RCC 7860 (cell line): ENCODE measurements at places on chromosomes 5 and 9.

GRCh38 chr9:118652258-118652657 lies 717.0 kb downstream of the BRINP1 start:
- DNase-seq = no peak

DNA sequence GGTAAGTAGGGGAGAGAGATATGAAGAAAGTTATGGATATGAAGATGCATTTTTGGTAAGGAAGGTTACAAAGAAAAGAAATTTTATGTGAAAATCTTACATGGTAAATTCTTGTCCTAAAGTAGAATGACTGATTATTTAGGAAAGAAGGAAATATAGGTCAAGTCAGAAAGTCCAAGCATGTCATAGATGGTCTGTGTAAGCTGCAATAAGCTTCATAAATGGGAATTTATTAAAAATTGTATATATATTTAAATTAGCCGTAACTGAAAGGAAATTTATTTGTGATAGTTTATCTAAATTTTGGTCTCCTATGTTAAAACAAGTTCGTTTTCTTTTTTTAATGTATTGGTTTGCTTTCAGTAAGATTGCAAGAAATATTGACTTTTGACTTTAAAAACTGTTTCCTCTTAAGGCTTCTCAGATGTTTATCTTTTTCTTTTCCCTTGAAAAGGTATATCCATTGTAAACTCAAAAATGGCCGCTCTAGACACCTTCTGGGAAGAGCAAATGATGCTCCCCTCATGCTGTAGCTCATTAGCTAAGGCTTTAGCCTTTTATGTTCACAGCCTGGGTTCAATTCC lies 46.8 kb upstream of the HAPLN1 start:
- no peak for DNase-seq

GRCh38 chr9:114166614-114167572 lies 11.6 kb downstream of the COL27A1 start:
- DNase-seq = no peak

- no peak for DNase-seq
These were observed 41.0 kb upstream of the MTAP start for GRCh38 chr9:21761309-21761901.

DNA sequence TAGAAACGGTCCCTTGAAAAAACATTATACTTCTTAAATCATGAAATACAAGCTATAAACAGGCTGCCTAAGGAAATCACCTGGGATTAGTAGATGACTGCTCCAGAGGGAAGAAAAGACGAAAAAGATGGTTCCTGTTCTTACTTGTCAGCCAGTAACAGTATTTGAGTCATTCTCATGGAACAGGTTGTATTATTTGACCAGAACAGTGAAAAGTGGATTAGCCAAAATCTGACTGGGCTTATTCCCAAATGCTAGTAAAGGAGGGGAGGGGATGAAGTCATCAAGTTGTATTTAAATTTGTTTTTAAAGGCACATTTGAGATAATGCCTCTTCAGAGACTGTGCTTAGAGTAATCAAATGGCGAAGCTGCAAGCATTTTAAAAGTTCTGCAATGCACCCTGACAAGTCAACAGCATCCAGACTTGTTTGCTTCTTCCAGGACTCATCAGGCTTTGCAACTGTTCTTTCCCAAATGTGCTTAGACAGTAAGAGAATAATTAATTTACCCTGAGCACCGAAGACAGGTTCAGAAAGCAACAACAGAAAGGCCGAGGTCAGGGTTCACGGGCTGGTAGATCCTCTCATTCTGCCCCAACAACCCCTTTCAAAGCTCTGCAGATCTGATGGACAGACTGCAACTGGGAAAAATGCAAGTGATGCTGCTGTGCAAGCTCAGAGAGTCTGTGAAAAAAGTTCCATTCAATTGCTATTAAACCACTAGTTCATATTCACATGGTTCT lies 800.6 kb downstream of the KCTD16 start:
- no peak for DNase-seq

DNA sequence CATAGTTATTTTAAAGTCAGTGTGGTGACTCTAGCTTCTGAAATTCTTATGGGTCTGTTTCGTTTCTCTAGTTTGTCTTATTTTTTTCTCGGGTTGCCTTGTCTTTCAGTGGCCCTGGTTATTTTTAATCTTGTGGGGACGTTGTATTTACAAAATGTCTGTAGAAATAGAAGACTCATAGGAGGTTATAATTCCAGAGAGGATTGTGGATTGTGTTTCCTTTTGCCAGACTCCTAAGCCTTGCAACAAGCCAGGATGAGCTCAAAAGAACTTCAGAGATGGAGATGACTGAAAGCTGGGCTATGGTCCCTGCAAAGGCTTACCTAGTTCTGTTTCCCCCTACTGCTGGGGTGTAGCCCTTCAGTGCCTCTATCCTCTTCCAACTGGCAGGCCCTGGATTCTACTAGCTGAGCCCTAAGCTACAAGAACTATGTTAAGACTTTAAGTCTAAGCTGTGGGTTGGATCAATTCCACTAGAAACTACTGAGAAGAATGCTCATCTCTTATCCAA lies 32.2 kb upstream of the LECT2 start:
- DNase-seq = no peak

- DNase-seq = no peak
These were observed 25.4 kb downstream of the RAD23B start for GRCh38 chr9:107308461-107308860.

DNA sequence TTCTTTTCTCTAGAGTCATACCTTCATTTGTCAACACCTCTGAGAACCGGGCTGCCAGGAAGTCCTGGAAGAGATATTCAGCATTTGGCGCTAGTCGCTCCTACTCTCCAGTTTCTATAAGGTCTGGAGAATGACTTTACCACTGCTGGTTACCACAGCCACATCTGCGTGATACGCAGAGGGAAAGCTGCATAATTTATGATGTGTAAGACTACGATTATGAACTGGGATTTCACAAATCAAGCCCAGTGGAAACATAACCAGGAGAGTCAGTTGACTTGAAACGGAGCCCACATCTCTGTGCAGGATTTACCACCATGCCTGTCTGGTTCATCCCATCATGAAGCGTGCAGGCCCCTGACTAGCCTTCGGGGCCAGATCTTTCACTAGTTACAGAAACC lies 72.6 kb downstream of the FGF1 start:
- DNase-seq = no peak

DNA sequence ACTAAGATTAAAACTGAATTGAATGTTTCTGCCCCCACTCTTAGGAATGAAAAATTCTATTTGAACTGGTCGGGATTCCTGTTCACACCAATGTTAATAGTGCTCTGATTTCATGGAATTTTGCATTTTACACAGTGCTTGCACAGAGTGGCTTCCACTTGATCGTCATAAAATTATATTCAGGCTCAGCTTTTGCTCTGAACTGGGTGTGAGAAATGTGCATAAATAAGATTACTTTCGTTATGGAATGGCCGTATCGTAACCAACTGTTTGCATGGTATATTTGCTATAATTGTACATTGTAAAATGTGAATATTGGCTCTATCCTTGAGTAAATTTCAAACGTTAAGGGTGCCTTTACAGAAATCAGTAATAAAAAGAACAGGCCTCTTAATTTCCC lies 240.9 kb downstream of the RFK start:
- no peak for DNase-seq

- DNase-seq = no peak
These were observed 10.7 kb upstream of the SPARC start for GRCh38 chr5:151697452-151697851.

GRCh38 chr9:33172256-33173238 lies 5.4 kb upstream of the B4GALT1 start:
- peak; percentile 75 for DNase-seq

DNA sequence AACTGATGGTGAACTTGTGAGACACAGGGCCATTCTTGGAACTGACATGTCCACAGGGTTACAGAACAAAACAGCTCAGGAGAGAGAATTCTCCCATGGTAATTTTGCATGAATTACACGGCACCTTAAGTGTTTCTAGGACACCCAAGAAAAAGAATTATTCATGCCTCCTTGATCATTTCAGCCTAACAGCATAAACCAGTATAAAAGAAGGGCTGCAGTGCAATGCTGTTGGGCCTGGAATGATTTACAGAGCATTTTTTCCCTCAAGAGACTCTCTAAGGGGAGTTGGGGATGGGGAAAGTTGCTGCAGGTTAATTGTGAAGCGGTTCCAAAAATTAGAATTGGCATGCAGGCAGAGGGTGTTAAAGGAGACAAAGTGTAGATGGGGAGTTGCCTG lies 136.4 kb upstream of the FBXL7 start:
- no peak for DNase-seq

DNA sequence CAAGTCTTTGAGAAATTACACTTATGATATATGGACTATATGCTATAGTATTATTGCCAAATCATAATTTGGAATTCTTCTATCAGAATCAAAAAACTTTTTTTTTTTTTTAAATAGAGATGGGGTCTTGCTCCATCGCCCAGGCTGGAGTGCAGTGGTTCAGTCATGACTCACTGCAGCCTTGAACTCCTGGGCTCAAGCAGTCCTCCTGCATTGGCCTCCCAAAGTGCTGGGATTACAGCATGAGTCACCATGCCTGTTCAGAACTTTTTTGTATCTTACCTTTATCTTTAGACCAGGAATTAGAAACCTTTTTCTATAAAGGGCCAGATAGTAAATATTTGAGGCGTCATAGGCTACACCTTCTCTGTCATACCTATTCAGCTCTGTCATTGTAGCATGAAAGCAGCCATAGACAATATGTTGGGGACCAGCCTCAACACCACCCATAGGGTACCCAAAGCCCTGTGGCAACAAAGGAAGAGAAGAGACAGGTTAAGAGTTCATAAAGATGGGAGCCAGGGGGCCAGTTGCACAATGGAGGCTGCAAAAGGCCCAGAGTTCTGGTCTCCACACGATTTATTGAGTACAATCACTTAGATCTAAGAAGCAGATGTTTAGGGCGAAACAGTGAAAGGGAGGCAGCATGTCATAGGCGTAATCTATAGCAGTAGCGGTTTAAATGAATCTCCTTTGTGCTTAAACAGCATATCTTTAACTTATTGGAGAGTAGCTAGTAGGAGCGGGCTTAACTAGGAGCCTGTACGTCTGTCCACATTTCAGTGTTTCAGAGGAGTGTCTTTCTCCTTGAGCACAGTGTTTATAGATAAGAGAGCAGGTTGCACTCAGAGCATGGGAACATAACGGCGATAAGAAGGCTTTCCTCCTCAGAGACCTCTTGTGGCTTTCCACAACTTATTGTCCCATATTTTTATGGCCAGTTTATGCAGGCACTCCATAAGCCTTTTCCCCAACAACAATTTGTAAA lies 12.5 kb downstream of the ECM2 start:
- no peak for DNase-seq

- DNase-seq = no peak
These were observed 70.1 kb downstream of the PCSK5 start for GRCh38 chr9:75960551-75960950.

DNA sequence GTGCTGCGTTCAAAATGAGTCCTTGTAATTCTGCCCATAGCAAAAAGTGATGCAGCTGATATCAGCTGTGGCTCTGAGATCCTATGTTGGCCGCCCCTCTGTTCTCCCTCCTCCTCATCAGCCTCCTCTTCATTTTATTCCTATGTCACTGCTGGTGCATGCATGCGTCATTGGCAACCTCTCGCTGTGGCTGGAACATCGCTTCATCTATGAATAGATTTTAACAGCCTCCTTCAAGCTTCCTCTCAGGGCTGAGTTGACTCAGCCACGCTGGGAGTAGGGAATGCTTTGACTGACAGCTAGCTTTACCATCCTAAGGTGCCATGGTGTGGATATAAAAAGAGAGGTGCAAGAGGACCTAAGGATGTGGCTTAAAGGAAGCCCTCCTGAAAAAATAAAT lies 303.5 kb downstream of the PLK2 start:
- no peak for DNase-seq

- DNase-seq = no peak
These were observed 13.3 kb upstream of the SPATA24 start for GRCh38 chr5:139417214-139417613.

- DNase-seq = no peak
These were observed 192.2 kb downstream of the ROR2 start for GRCh38 chr9:91757782-91758181.

DNA sequence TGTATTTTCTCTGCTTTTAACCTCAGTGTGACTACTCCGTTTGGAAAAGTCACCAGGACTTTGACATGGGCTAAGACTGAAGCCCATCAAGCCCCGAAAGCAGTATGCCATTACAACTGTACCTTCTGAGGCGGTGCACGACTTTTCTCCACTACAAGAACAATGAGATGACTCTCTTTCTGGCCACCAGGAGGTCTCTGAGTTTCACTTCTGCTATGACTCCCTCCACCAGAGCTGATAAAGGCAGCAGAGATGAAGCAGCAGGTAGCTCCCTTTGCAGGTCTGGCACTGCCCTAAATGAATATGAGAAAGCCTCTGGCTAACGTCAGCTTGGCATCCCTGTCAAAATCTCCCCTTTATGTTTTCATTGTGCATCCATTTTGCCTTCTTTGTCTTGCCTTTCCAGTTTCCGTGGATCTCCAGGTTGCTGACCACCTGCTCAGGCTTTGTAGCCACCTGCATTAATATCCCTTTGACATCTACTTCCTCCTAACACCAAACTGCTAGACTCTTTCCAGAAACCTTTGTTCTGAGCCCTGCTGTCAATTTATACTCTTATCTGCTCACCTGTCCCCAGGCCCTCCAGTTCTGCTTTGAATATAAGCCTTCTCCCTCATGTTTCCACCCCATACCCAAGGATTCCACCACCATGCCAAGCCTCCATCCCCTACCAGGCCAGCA lies 221.7 kb downstream of the ZNF608 start:
- DNase-seq = no peak

- DNase-seq = no peak
These were observed 46.2 kb downstream of the IL31RA start for GRCh38 chr5:55897206-55897894.

GRCh38 chr9:92718086-92719001 lies 46.3 kb downstream of the BICD2 start:
- DNase-seq = no peak

GRCh38 chr9:72554221-72554641 lies 32.8 kb downstream of the TMC1 start:
- no peak for DNase-seq

- DNase-seq = no peak
These were observed at the start of gene ZNF883 for GRCh38 chr9:113011911-113012381. ZNF883 (minus strand) TSS chr9:113012192.

GRCh38 chr9:73114958-73115357 lies 36.7 kb upstream of the ANXA1 start:
- no peak for DNase-seq

GRCh38 chr5:139419226-139420192 lies 15.6 kb upstream of the SPATA24 start:
- no peak for DNase-seq

DNA sequence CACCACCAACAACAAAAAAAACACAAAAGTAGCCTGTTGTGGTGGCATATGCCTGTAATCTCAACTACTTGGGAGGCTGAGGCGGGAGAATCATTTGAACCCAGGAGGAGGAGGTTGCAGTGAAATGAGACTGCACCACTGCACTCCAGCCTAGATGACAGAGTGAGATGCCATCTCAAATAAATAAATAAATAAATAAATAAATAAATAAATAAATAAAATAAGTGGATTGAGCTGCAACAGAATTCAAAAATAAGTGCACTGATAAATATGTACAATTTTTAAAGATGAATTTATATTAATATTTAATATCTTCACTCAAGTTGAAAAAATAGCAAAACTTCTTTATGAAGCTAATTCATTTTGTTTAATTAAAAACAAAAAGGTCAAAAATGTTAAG lies 259.6 kb downstream of the IRX2 start:
- DNase-seq = no peak
